ENCODE measurements at places on chromosomes 2 and 18.

- DNase-seq, result no peak
These were observed 7.2 kb downstream of the NT5DC4 start for GRCh38 chr2:112728029-112728362.

GRCh38 chr18:49974079-49974478, 160.7 kb upstream of the ACAA2 start:
- no peak for DNase-seq

GRCh38 chr2:200507179-200507578, 2.7 kb downstream of the KCTD18 start:
- no peak for DNase-seq

DNA sequence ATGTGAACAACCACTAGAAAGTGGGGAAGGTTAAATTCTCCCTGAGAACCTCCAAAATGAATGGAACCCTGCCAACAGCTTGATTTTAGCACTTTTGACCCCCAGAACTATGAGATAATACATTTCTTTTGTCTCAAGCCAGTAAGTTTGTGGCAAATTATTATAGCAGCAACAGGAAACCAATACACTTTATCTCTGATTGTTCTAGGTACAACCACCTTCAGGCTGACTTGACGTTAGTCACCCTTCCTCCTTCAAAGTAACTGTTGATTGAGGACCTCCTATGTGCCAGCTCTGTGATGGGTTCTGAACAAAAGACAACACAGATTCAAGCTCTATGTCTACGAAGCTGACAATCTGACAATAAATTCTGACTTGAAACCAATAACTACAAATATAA, 318.9 kb downstream of the NCKAP5 start:
- DNase-seq, result no peak

GRCh38 chr2:174974131-174974530, 31.1 kb downstream of the CHN1 start:
- DNase-seq, result no peak
